Spleen (tissue), 13 donors: ENCODE measurements at places on chromosomes 13 and 19. TPM values are rescaled to one million over a fixed set of nuclear protein-coding genes. Genes with fewer than 3 reads are reported as not detected.
A peak's percentile ranks its signal among the peaks of the same experiment; 100 is the strongest.

DNA sequence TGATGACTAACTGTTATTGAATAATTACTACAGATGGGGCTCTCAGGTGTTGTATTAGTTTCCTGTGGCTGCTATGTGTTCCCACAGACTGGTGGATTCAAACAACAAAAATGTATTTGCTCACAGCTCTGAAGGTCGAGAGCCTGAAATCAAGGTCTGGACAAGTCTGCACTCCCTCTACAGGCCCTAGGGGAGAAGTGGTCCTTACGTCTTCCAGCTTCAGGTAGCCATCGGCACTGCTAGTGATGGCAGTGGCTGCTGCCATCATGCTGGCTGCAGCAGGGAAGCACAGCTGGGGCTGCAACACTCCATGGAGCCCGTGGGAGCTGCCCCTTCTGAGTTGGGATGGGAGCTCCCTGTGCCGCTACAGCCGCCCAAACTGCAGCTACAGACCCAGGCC, 1.9 kb downstream of the TEX26 start:
- no peak for DNase-seq
- peaks cover 2% of the 10 kb centered on the region for H3K27me3 ChIP-seq

The ZNF556 gene
- not detected for total RNA-seq

- H3K27ac ChIP-seq, result no peak overlapping the region
- DNase-seq, result no peak
- no peaks in the 10 kb centered on the region for H3K36me3 ChIP-seq
- H3K27me3 ChIP-seq, result no peaks in the 10 kb centered on the region
- no peak overlapping the region for H3K4me3 ChIP-seq
Measured at GRCh38 chr13:20116213-20116612, 44.6 kb downstream of the GJA3 start.

DNA sequence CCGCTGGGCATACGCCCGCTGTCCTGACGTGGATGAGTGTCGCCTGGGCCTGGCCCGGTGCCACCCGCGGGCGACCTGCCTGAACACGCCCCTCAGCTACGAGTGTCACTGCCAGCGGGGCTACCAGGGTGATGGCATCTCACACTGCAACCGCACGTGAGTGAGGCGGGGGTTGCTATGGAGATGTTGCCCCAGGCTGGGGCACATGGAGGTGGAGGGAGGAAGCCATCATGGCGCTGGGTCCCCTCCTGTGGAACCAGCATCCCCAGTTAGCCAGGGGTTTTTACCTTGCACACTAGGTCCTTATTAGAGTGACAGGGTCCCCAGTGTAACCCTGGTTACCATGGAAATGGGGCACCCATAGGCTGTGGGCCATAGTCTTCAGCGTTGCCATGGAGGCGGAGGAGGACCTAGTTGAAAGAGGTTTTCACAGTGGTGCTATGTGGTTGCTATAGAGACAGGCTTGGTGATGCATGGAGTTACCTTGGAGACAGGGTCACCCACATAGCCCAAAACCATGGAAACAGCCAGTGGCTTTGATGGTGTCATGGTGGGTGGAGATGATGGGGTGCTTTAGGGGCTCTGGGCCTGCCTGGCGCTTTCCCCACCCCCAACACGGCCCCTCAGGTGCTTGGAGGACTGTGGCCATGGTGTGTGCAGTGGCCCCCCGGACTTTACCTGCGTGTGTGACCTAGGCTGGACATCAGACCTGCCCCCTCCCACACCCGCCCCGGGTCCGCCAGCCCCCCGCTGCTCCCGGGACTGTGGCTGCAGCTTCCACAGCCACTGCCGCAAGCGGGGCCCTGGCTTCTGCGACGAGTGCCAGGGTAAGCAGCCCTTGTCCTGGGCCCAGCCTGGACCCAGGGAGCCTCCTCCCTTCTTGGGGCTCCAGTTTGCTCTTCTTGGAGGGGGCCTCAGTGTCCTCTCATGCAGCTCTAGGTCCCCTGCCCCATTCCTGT, 27.1 kb downstream of the MEGF8 start:
- H3K36me3 ChIP-seq, result no peaks in the 10 kb centered on the region
- no peak for DNase-seq
- no peaks in the 10 kb centered on the region for H3K27me3 ChIP-seq
- no peaks in the 10 kb centered on the region for H3K4me1 ChIP-seq
- no peak overlapping the region for H3K27ac ChIP-seq

- H3K27ac ChIP-seq, result no peak overlapping the region
- no peak overlapping the region for H3K4me3 ChIP-seq
- H3K36me3 ChIP-seq, result no peaks in the 10 kb centered on the region
- no peaks in the 10 kb centered on the region for H3K27me3 ChIP-seq
Measured at GRCh38 chr13:51275101-51275500, 52.9 kb downstream of the FAM124A start.

DNA sequence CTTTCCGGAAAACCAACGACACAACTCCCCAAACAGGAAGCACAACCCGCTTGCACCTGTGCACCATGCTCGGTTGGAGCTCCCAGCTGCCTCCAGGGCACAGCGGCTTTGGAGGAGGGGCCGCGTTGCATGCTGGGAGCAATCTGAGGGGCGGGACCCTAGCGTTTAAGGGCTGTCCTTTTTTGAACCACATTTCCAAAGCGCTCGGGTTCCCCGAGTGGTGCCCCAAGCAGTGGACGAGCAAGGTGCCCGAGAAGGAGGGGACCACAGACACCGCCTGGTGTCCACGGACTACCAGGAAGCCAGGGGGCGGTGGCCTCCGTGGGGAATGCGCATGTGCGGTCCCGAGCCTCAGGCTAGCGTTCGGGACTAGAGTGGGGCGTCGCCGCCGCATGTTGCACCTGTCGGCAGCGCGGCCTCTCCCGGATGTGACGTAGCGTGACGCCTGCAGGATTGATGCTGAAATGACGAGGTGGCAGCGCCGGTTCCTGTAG, 11.9 kb upstream of the ZNF57 start:
- peak; percentile 91 for DNase-seq
- H3K27me3 ChIP-seq, result no peaks in the 10 kb centered on the region
- H3K27ac ChIP-seq, result peak overlapping the region; percentile 61
- no peaks in the 10 kb centered on the region for H3K36me3 ChIP-seq
- no peak overlapping the region for H3K4me3 ChIP-seq
- no peaks in the 10 kb centered on the region for H3K4me1 ChIP-seq

GRCh38 chr19:50341091-50341564, 12.0 kb upstream of the KCNC3 start:
- peaks cover 30% of the 10 kb centered on the region for H3K36me3 ChIP-seq
- no peaks in the 10 kb centered on the region for H3K27me3 ChIP-seq
- H3K27ac ChIP-seq, result no peak overlapping the region
- no peak for DNase-seq
- H3K4me1 ChIP-seq, result peaks cover 46% of the 10 kb centered on the region
